A673 (cell line): ENCODE measurements at places on chromosomes 13 and 19. TPM values are rescaled to one million over a fixed set of nuclear protein-coding genes. Genes with fewer than 3 reads are reported as not detected.

Gene CCDC8
- 24.5 and 32.1 TPM in 2 replicates for total RNA-seq

- no peak for DNase-seq
Measured at GRCh38 chr13:97275776-97276501, 53.8 kb downstream of the MBNL2 start.

Gene ATCAY
- 0.76 and 0.95 TPM in 2 replicates for total RNA-seq

Gene CARM1
- 78.7 and 81.5 TPM in 2 replicates for total RNA-seq

Gene LGI4
- not detected in 2 replicates for total RNA-seq

DNA sequence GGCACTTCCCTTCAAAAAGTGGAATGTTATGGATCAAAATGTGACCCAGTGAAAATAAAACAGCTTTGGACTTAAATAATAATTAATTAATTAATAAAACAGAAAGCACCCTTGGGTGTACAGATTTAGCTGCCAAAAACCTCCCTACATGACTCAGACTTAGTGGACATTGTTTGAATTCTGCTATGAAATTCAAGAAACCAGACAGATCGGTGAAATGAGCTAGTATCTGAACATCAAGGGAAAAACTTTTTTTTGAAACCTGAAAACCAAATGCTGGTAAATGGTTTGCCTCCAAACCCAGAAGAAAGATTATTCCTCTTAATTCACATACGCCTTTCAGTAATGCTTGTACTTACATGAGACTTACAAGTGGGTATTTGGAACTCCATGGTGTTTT, 33.5 kb downstream of the SOX21 start:
- DNase-seq: no peak

GRCh38 chr13:20351281-20352022, 119.3 kb upstream of the GJB6 start:
- no peak for DNase-seq

Gene ADAT3
- total RNA-seq: 14.1 and 18.0 TPM in 2 replicates

Gene HRC
- total RNA-seq: not detected in 2 replicates

Gene ZNF667
- 3.9 and 7.8 TPM in 2 replicates for total RNA-seq

GRCh38 chr13:29654384-29654783, 58.9 kb upstream of the SLC7A1 start:
- no peak for DNase-seq

DNA sequence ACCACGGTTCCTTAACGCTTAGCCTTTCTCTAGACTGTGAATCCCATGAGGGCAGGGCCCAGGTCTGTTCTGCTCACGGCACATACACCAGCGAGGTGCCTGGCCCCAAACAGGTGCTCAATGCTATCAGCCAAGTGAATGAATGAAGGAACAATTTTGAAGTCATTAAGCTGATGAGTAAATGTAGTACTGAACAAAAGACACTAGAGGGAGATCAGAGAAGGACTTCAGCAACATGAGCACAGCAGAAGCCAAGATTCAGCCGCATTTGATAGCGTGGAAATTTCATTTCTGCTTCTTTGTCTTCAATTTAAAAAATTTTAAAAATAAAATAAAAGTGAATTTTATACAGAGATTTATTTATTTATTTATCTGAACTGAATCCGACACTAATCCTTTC, 20.1 kb upstream of the MYO16 start:
- DNase-seq: peak; percentile 41

DNA sequence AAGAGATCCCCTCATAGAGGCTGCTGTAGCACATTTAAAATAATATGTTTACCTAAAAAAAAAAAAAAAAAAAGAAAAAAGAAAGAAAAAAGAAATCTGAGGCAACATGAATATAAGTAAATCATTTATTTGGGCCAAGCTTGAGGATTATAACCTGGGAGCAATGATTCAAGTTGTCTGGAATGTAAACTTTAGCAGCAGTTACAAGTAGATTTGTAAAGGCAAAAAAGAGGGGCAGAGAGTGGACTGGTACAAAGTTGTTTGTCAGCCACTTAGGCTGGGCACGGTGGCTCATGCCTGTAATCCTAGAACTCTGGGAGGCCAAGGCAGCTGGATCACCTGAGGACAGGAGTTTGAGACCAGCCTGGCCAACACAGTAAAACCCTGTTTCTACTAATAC, 11.3 kb downstream of the ZNF43 start:
- no peak for DNase-seq

GRCh38 chr19:47305309-47305751, 4.3 kb upstream of the C5AR1 start:
- peak; percentile 80 for DNase-seq

DNA sequence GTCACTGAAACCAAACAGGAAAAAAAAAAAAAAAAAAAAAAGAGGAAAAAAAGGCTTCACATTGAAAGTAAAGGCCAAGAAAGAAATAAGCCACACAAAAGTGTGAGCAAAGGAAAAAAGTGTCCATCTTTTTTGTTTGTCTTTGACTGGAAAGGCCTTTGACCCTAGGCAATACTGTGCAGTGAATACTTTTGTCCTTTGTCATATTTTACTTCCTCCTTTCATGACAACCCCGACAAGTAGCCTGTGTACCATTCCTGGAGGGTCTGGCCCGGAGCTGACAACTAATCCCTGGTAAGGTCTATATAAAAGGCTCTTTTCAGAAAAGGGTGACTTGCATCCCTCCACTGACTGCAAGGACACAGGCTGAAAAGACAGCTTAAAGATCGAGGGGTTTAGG, 12.9 kb upstream of the MICU2 start:
- no peak for DNase-seq

Gene ZNF358
- 44.1 and 48.2 TPM in 2 replicates for total RNA-seq

DNA sequence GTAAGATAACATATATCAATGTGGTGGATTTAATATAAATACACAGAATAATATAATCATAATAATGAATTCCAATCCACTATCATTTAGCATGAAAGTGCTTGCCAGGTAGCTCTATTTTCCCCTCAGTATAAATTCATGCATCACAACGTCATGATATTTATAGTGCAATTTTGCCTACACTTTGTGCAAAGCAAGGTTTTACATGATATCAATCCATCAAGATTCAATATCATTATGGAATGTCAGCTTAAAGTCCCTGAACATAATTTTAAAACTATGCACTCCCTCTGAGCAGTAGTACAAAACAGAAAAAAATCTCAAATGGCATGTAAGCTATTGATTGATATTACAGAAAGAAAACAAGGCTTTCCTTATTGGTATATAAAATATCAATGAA, 962.2 kb upstream of the PCDH20 start:
- DNase-seq: no peak

GRCh38 chr19:44749292-44749691, 784 bp downstream of the BCL3 start:
- no peak for DNase-seq
